ENCODE measurements at places on chromosomes 11 and 22.

DNA sequence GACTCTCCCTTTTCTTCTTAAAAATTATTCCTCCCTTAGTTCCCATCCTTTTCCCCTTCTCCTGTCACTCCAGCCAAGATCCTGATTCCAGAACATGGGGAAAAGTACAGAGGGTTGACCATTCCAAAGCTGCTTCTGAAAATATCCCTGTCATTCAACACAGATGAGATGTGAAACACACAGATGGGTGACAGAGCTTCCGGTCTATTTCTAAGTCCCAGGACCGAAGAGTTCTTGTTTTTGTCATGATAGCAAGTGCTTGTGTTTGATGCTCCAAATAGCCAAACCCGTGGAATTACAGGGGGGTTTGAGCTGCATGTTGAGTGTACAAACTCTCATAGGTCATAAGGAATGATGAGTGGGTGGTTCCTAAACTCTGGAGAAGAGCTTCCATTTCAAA, 57.9 kb downstream of the PARVA start:
- no peak for DNase-seq

GRCh38 chr11:13638422-13638821, 30.0 kb upstream of the FAR1 start:
- no peak for DNase-seq

DNA sequence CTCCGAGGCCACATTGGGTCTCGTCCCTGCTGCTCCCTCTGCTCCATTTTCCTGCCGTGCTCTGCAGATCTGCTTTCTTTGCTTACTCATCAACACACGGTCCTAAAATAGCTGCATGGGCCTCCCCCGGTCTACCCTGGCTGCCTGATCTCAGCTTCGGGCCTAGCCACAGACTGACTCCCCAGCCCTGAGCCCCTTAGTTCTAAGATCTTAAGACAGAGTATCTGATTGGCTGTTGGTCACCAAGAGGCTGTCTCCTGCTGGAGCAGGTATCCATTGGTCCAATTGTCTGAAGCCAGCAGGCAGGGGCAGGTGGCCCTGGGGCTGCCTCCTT, 53.7 kb upstream of the NECTIN1 start:
- no peak for DNase-seq

- DNase-seq = peak; percentile 89
These were observed 1.9 kb downstream of the SLC43A3 start for GRCh38 chr11:57424792-57425564.

- DNase-seq = no peak
These were observed 112.1 kb downstream of the PAX6 start for GRCh38 chr11:31699066-31699465.

GRCh38 chr22:19448739-19449421, 1.4 kb upstream of the C22orf39 start:
- peak; percentile 57 for DNase-seq

DNA sequence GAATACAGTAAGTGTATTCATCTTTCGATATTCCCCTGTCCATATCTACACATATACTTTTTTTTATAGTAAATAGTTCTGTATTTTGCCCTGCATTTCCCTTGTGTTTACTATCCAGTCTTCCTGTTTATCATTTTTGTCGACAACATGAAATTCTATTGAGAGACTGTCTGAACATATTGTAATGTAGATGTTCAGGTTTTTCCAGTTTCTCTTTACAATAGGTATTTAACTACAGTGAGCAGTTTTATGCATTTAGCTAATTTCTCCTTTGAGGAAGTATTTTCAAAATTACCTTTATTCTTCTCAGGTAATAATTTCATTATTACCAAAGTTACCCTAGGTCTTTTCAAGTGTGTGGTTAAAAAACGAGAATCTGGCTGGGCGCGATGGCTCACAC, 16.7 kb downstream of the PIK3IP1 start:
- no peak for DNase-seq

DNA sequence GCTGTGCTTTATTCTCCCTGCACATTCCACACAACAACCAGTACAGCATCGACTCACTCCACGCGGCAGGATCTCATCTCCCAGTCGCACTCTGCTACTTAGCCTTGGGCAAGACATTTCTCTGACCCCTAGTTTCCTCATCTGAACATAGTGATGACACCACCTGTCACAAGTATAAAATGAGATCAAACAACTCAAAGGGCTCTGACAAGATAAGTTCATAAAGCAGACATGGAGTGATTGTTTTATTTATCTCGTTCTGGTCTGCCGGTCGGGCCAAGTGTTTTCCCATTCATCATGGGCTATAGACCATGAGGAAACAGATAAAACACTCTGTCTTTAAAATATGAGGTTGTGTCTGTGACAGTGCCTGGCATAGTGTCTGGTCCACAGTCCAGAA, 35.0 kb downstream of the DSCAML1 start:
- no peak for DNase-seq

- DNase-seq = peak; percentile 17
These were observed 2.9 kb upstream of the PPP6R2 start for GRCh38 chr22:50339945-50340879.

DNA sequence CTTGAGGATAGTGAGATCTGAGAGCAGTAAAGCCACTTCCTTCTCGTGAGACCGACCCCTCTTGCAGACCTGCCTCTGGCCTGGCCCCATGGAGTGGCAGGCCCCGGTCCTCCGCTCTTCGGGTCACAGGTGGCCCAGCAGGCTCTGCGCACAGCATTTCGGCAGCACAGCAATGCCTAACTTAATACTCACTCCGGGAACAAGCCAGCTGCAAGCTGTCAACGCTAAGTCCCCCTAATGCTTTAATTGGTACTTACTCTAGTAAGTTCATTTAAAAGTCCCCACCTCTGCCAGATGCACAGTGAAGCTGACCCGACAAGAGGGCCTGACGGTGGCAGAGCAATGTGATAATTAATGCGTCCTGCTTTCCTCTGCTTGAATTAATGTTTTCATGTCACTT, 349.3 kb upstream of the B3GAT1 start:
- no peak for DNase-seq

DNA sequence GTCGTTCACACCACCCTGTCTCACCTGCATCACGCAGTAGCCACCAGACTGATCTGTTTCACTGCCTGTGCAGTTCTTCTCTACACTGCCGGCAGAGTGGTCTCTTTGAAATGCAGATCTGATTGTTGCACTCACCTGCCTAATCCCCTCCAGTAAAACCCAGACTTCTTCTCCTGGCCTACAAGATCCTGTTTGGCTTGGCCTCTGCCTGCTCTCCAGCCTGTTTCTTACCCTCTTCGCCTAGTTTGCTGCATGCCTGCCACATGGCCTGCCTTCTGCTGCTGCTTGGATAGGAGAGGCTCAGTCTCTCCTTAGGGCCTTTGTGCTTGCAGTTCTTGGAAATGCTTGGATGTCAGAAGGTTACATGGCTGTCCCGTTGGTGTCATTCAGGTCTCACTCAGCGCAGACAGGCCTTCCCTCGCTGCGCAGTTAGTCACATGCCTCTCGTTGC, 42.0 kb downstream of the PACS1 start:
- no peak for DNase-seq
